ENCODE measurements at places on chromosomes 6 and 20.

GRCh38 chr20:41110930-41111577, 26.3 kb upstream of the PLCG1 start:
- no peak for DNase-seq

DNA sequence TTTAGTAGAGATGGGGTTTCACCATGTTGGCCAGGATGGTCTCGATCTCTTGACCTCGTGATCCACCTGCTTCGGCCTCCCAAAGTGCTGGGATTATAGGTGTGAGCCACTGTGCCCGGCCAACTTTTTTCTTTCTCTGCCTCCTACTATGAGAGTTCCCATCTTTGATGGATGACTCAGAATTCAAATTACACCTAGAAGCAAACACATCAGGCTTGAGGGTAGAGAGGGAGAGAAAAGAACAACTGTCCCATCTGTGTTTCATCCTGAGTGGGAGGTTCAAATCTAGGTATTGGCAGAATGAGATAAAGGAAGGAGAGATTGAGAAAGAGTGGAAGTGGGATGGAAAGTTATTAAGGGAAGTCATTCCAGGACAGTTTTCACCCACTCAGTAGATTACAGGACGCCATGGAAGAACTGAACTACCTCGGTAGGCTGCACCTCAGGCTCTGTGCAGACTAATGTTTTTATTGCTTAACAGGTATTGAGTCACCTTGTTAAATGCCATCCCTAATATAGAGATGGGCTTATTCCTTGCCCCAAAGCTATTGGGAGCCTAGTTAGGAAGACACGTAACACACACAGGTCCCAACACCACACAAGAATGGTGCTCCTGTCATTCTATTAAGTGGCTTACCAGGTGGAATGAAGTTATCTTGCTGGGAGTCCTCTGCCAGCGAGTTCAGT, 275.7 kb downstream of the SOX4 start:
- no peak for DNase-seq

GRCh38 chr6:50437901-50438300, 275.4 kb upstream of the TFAP2D start:
- no peak for DNase-seq

GRCh38 chr6:107066697-107067659, 39.0 kb downstream of the MTRES1 start:
- DNase-seq = no peak

- no peak for DNase-seq
Measured at GRCh38 chr20:46255440-46256104, 52.7 kb downstream of the CDH22 start.

DNA sequence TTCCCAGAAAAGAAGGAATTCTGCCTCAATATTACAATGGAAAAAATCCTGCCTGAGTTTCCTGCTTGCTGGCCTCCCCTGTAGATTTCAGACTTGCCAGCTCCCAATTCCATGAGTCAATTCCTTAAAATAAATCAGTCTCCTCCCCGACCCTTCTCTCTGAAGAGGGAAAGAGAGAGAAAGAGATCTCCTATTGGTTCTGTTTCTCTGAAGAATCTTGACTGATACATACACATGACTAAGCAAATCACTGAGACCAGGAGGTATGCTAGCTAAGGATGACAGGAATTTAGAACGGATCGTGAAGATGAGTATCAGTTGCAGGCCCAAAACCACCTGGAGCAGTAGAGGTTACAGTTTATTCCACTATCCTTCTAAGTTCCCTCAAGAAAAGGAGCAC, 11.3 kb upstream of the RBM24 start:
- DNase-seq = no peak

- DNase-seq = no peak
Measured at GRCh38 chr20:573414-574296, 30.1 kb upstream of the CSNK2A1 start.
